ENCODE measurements at places on chromosomes 16 and 17. TPM values are rescaled to one million over a fixed set of nuclear protein-coding genes. Genes with fewer than 3 reads are reported as not detected.

DNA sequence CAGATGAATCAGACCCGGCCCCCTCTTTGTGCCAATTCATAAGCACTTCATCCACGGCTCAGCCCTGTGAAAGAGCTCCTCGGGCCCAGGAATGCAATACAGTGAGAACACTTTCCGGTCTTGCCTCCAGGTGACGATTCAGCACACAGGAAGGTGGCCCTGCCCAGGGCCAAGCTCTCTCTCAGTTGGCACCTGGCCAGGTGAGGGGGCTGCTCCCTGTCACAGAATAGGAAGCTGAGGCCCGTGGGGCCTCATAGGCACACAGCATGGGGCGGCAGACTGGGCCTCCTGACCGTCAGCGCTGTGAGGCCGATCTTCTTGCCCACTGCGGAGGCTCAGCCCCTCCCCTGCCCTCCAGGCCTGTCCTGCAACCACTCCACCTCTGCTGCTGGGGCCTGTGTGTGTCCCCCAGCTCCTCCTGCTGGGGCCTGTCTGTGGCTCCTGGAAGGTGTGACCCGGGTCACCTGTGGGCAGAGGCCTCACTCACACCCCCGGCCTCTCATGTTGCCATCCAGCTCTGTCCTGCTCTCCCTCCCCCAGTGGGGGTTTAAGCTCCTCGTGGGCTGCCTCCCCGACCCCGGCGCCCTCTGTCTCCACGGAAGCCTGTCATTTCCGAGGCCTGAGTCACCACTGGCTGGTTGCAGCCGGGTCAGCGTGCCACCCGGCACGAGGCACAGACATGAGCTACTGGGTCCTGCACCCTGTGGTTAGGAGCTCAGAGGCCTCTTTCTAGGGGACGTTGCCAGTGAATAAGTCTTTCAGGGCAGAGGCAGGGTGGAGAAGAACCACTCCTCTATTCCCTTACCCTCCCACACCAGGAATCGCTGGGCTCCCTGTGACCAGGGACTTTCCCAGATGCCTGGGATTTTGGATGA, 114.4 kb downstream of the SEC14L1 start:
- no peak for DNase-seq

DNA sequence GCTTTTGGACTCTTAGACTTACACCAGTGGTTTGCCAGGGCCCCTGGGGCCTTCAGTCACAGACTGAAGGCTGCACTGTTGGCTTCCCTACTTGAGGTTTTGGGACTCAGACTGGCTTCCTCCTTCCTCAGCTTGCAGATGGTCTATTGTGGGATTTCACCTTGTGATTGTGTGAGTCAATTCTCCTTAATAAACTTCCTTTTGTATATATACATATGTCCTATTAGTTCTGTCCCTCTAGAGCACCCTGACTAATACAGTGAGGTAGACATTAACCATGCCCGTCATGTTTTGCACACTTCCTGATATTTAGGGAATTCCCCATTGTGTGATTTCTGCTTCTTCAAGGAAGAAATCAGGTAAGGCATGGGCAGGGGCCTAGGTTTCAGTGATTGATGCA, 147.8 kb upstream of the CA10 start:
- DNase-seq: no peak

- DNase-seq: no peak
Observed at GRCh38 chr16:75244844-75245758, 6.3 kb downstream of the BCAR1 start.

- no peak for DNase-seq
Observed at GRCh38 chr17:5913032-5913531, 157.1 kb upstream of the WSCD1 start.

DNA sequence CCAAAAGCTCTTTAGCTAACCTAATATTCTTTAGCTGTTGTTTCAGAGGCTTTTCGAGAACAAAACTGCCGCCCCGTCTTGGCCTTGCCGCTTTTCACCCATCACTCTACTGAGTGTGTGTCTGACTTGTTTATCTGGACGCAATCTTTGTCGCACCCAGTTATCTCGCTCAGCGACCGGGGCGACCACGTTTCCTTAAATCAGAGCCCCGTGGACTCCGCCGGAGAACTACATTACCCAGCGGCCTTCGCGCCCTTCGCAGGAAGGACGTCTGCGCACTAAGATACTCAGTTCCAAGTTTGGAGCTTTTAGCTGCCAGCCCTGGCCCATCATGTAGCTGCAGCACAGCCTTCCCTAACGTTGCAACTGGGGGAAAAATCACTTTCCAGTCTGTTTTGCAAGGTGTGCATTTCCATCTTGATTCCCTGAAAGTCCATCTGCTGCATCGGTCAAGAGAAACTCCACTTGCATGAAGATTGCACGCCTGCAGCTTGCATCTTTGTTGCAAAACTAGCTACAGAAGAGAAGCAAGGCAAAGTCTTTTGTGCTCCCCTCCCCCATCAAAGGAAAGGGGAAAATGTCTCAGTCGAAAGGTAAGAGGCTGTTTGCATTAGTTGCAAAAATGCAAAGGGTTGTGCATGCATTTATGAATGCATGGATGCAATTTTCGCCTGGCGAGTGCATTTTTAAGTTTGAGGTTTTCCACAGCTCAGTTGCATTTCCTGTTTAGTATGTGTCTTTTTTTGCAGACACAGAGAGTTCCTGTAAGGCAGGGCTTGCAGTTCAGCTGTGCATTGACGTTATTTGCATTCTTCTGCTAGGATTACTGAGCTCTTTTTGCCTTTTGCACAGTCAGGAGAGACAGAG, at the start of gene MAP2K6:
MAP2K6 (plus strand) TSS at position 290 of the 867 bp plus-strand sequence; CDS start at position 578, 288 bp downstream.
- DNase-seq: peak; percentile 77

GRCh38 chr17:49022391-49022941, 25.3 kb downstream of the IGF2BP1 start:
- DNase-seq: no peak

GRCh38 chr16:48541108-48541786, 68.7 kb downstream of the N4BP1 start:
- DNase-seq: no peak

DNA sequence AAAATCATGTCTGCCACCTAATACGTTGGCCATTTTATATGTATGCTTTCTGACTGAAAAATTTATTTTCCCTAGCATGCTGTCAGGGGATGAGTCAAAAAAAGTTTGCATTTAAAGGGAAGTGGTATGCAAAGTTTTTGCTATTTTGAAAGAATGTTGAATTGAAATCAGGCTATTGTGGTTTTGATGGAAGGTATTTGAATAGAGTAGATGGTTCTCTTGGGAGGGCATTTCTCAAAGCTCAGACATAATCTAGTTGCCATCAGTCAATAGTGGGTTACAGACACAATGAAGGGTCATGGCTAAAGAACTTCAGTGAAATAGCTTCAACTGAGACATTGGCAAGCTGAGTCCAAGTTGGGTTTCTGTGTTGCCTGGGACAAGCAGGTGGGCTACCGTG, 102.4 kb downstream of the MAP2K6 start:
- no peak for DNase-seq

DNA sequence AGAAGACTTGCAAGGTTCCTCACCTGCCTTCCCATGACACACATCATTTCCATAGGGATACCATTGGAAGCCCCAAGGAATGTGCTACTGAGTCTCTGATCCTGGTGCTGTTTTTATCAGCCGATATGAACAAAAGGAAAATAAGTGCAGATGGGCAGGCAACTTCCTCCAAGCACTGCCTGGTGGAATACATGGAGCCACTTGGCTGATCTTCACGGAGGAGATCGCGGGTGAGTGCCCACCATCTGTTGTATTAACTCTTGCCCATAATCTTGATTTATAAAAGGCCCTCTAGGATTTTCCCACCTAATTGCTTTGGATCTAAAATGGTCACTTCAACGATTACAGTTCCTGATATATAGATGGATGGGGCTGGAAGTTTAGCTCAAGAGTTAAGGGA, 24.7 kb upstream of the CDRT15 start:
- no peak for DNase-seq

GRCh38 chr16:23712976-23713375, at the start of gene ERN2:
ERN2 (minus strand) TSS chr16:23713222; CDS start chr16:23713187, 35 bp downstream.
- DNase-seq: no peak

DNA sequence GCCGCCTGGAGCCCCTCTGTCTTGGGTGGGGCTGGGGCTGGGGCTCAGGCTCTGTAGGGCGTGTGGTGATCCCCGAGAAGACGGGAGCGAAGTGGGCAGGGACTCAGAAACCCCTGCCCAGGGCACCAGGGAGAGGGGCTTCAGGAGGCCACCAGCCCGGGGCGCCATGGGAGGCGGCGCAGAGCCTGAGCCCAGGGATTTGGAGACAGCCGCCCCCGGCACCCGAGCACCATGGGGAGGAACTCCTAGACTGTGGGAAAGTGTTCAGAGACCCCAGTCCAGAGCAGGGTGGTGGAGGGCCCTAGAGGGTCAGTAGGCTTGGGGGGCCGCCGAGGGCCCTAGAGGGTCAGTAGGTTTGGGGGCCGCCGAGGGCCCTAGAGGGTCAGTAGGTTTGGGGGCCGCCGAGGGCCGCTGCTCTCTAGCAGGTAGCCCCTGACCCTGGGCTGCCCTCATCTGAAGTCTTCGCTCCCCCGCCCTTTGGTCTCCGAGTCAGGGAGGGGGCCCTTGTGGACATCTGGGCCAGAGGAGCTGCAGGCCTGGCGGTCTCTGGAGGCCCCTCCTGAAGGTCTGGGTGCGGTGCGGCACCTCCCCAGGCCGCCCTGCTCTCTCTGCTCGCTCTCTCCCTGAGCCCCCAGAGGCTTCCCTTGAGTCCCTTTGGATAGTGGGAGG, 734 bp downstream of the ARHGDIG start:
- no peak for DNase-seq

Gene TBC1D3E
- total RNA-seq: not detected

Gene ZACN
- not detected for total RNA-seq
